ENCODE measurements at places on chromosomes 4 and X.

- no peak for DNase-seq
Observed at GRCh38 chrX:105323928-105324327, 103.4 kb upstream of the TEX13A start.

- DNase-seq, result no peak
Observed at GRCh38 chr4:121114756-121115155, 42.4 kb upstream of the NDNF start.

DNA sequence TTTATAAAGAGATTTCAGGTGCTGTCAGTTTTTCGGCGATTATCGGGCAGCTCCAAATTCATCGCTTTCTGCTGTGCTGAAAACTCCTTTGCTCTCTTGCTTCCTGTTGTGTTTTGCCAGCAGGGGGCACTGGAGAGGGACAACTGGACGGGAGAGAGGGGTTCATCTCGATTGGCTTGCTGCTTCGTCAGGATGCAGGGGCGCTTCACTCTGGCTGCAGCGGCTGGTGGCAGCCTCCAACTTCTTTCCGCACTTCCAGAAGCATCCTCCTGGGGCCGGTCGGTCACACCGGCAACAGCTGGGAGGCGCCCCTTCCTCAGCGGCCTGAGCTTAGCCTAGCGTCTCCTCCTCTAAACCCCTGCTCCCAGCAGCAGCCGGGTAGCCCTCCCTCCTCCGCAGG, 29.5 kb downstream of the MSL3 start:
- DNase-seq, result peak; percentile 21

DNA sequence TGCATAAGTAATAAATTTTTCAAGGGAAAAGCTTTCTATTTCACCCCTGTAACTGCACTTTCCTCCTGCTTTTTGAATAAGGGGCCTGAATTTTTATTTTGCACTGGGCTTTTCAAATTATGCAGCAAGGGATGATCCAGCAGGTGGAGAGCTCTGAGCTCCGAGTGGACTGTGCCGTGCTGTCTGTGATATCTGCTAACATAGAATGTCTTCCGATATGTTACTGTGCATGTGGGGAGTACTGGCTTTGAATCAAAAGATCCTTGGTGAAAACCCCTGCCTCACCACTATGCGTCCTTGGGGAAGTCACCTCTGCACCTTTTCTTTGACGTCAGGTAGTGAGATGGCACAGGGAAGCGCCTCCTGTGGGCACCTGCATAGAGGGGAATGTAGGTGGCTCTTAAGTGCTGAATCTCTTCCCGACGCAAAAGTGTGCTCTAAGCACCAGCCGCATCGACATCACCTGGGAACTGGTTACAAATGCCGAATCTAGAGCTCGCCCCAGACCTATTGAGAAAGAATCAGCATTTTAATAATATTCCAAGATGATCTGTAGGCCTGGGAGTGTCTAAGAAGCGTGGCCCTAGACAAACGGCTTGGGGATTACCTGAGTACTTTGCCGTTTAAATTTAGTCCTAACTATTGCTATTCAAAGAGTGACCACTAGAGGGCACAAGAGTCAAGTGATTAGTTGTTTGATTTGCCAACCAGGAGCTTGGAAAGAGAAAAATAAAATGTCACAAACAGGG, 19.2 kb upstream of the WFS1 start:
- DNase-seq, result peak; percentile 9

- DNase-seq, result no peak
Observed at GRCh38 chr4:158785718-158786117, 16.9 kb downstream of the FNIP2 start.

- DNase-seq, result no peak
Observed at GRCh38 chrX:54064564-54064963, 20.3 kb upstream of the PHF8 start.

DNA sequence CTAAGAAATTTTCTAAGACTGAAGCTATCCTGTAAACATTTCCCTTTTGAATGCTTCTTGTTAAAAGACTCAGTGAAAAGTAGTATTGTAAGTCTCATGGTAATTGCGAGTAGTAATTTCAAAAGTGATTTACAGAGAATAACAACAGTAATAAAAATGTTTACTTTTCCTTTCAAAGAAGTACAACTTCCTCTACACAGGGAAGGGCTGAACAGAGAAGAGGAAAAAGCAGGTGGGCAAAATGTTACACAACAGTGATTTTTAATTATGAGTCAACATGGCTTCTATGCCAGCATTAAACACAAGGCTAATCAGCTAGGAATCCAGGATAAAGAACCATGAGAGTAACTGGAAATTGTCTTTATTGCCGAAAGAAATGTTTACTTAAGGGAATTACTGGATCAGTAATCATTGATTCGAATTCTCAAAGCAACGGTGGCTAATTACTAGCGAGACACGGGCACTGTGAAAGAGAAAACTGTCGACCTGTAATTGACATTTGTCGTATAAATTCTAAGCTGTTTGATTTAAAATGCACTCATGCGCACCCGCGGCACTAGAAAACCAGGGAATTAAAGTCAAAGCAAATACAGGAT, 15.4 kb downstream of the UTP3 start:
- DNase-seq, result peak; percentile 39

GRCh38 chr4:94430406-94430805, 21.3 kb upstream of the PDLIM5 start:
- DNase-seq, result no peak

GRCh38 chrX:85111347-85111746, 107.7 kb downstream of the APOOL start:
- no peak for DNase-seq

GRCh38 chr4:25297528-25298242, 14.9 kb upstream of the ZCCHC4 start:
- DNase-seq, result no peak

DNA sequence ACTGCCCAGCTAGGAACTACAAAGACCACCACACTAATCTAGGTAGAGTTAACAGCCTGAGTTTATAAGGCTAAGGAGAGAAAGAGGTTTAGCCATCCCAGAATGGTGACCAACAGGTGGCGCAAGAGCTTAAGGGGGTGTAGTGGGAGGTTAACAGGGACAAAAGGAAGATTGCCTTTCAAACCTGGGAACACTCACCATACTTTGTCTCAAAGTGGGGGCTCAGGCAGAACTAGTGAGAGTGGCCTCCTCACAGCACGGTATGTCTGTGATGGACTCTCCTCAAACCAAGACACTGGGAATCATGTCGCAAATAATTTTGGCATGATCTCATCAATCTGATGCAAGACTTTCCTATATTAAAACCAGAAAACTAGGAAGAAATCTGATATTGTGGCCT, 23.4 kb downstream of the CCNI start:
- peak; percentile 59 for DNase-seq

- DNase-seq, result no peak
Observed at GRCh38 chrX:70635669-70636068, 191.0 kb downstream of the DLG3 start.

DNA sequence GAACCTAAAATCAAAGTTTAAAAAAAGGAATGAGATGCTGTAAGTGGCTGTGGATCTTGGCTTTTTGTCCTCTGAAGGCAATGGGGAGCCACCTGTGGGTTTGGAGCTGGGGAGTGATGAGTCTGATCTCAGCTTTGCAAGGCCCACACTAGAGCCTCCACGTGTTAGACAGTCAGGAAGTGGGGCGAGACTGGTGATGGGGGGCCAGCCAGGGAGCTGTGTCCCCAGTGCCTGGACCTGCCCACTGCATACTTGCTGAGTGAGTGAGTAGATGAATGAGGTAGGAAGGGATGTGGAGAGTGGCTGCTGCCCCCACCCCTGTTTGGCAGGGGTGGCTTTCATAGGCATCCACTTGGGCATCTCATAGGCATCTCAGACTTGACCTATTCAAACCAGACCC, 84.0 kb downstream of the NHSL2 start:
- no peak for DNase-seq

DNA sequence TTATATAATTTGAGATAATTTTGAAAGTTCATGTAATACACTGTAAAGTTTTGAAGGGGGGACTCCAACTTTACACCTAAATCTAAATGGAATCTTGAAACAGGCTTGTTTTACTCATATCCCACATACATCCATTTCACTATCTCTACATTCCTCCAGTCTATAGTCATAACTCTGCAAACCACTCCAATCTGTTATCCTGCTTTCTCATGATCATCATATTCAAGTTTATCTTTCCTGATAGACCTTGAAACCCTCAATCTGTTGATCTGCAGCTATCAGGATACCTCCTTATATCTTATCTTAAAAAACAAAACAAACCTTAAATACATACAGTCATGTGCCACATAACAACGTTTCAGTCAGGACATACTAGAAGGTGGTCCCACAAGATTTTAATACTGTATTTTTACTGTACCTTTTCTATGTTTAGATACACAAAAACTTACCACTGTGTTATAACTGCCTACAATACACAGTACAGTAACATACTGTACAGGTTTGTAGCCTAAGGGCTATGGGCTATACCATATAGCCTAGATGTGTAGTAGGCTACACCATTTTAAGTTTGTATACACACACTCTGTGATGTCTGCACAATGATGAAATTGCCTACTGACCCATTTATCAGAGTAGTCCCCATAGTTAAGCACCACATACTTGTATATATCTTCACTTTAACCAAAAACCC, 14.0 kb downstream of the CHIC2 start:
- DNase-seq, result no peak

DNA sequence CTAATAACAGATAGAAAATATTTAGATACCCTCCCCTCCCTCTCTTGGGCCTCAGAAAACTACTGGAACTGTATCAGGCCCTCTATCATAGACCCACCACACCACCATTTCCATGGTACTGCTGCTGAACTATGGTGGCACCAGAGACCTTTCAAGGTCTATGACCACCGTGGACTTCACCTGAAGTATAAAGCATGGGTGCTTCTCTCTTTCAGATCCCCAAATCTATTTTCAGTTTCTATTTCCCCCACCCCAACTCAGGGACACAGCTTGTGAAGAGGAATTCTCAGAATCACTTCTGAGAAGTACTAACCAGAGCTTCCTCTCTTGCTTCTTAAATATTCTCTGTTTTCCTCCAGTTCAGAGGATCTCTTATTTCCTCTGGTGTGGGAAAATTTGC, 840.8 kb upstream of the HTR2C start:
- DNase-seq, result peak; percentile 50

- no peak for DNase-seq
Observed at GRCh38 chr4:171891038-171891437, 77.8 kb downstream of the GALNTL6 start.

Data from DND-41 (cell line).